Activated CD4-positive, alpha-beta T cell treated with anti-CD3 and anti-CD28 coated beads for 24 hours (primary cell): ENCODE measurements at places on chromosomes 11 and 22.

DNA sequence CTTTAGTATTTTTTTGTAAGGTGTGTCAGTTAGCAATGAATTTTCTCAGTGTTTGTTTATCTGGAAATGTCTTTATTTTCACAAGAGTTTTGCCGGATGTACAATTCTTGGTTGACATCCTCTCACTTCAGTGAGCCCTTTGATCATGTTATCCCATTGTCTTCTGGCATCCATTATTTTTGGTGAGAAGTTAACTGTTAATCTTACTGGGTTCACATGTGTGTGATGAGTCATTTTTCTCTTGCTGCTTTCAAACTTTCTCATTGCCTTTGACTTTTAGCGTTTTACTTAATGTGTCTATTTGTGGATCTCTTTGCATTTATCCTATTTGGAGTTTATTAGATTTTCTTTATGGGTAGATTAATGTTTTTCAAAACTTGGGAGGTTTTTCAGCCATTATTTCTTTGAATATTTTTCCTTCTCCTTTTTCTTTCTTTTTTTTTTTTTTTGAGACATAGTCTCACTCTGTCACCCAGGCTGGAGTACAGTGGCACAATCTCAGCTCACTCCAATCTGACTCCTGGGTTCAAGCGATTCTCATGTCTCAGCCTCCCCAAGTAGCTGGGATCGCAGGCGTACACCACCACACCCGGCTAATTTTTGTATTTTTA, 100.5 kb upstream of the RRM1 start:
- DNase-seq = no peak

GRCh38 chr11:110654456-110654855, 57.8 kb downstream of the ARHGAP20 start:
- no peak for DNase-seq

DNA sequence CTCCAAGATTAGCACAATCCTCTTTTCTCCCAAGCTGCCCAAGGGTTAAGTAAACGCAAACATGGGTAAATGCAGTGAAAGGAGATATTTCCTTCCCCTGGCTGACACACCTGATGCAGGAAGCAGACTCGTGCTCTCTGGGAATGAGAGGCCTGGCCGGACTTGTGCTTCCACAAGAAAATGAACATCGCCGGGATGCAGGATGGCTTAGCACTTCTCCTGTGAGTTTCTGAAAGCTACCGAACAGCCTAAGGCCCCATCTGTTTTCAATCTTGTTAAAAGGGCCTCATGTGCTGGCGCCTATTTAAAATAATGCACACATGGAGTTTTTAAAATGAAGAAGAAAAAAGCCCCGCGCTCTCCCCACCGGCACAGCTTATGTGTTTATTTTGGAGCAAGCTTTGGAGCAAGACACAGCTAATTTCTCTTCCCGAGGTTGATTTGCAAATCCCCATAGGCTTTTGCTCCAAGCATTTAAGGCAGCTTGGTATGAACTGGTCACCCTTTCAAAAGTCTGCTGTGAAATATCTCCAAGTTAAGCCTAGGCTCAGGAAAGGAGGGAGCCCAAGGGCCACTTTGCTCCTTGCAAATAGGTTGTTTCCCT, 100.9 kb downstream of the SYN3 start:
- no peak for DNase-seq

DNA sequence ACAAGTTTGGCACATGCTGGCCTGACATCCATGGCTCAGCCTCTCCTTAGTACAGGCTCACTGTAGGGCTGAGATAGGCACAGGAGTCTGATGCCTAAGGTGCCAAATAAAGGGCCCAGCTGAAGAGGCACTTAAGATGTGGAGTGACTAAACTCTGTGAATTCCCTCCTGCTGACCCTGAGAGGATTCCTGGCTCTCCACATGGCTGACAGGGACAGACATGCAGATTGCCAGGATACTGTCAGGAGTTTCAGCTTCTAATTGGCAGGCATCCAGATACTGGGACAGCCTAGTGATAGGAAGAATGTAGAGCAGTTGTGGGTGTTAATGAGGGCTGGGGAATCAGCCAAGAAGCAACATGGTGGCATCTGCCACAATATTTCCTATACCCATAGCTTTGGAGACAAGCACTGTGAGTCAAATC, 558.7 kb downstream of the INSC start:
- DNase-seq = no peak

- no peak for DNase-seq
Measured at GRCh38 chr11:79263001-79263400, 177.8 kb downstream of the TENM4 start.

GRCh38 chr11:34599406-34599945, 21.4 kb upstream of the EHF start:
- DNase-seq = no peak

DNA sequence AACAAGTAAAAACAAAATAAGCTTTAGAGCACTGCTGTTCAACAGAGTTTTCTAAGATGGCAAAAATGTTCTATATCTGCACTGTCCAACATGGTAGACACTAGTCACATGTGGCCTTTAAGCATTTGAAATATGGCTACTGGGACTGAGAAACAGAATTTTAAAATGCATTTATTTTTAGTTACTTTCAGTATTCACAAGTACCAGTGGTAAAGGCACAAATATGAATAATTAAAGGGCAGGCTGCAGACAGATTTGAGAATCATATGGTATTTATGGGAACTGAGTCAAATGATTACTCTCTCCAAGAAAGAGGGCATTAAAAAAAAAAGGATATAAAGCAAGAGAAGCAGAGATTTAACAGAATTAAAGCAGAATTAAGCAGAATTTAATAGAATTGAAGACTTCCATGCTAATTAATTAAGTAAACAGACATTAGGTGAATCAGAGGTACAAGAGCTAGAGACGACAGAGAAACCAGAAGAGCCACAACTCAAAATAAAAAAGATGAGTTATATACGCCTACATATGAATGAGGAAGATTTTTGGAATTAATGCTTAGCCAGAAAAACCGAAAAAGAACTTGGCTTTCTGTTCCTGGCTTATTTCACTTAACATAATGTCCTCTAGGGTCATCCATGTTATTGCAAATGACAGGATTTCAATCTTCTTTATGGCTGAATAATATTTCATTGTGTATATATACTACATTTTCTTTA, 160.4 kb downstream of the ATG16L2 start:
- DNase-seq = no peak

DNA sequence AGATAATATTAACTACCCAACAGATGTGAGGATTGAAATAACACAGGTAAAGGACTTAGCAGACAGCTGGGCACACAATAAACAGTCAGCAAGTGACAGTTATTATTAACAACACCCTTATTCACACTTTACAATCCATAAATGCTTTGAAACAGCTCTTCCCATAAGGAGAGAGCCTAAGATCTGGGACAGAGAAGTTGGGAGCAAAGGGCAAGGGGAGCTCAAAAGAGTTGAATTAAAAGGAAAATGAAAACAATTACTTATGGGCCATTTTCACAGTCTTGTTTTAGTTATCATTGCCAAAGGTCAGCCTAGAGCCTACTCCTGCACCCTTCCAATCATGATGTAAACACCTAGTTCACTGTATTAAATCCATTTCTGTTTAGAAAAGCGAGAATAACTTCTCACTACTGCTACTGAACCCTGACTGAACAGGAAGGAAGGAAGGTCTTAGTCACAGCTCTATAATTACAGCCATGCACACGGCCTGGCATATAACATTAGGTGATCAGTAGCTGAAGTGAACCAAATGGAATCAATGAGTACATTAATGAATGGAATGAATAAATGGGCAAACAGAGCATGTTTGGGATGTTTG, 111.3 kb downstream of the PLEKHA7 start:
- no peak for DNase-seq

DNA sequence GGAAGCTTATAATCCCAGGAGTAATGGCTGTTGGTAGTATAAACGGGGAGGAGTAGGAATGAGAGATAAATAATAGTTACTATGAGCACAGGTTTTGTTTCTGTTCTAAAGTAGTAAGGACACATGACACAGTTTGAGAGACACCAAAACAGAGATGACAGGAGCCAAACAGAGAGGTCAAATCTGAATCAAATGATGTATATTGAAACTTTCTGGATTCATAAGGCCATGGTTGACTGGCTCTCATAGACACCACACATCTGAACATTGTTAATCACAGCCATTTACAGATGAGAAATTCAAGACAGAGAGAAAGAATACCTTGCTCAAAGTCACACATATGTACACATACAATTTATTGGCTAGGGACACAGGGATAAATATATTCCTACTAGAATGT, 63.4 kb upstream of the UCP3 start:
- DNase-seq = no peak

DNA sequence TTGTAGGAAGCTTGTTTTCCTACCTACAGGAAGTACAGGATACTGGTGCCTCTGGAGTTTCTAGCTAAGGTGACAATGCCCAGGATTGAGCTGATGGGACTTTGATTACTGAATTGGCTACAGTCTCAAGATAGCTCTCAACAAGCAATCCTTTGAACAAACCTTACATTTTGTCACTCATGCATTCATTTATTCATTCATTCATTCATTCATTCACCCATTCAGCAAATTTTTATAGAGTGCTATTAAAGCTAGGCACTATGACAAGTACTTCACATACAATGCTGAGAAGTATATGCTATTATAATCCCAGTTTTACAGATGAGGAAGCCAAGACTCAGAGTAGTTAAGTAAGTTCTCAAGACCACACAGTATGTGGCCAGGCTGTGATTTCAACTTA, 103.1 kb upstream of the MTMR2 start:
- DNase-seq = no peak

DNA sequence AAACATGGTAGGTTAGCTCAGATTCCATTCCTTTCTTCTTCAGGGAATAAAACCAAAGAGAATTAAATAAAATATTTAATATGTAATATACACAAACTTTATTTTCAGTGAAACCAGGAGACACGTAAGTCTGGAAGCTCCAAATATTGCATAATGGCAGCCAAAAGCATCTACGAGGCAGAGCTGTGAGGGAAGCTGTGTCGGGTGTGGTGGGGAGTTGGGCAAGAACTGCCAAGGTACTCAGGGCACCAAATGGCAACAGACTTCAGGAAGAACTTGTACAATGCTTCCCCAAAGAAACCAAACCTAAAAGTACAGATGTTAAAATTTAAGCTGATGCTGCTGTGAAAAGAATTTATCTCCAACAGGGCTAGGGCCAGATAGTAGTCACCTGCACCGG, 47.5 kb upstream of the C11orf87 start:
- no peak for DNase-seq

GRCh38 chr11:114084414-114084813, 24.9 kb downstream of the ZBTB16 start:
- no peak for DNase-seq

- DNase-seq = no peak
Measured at GRCh38 chr11:17221968-17222367, 14.2 kb upstream of the PIK3C2A start.

DNA sequence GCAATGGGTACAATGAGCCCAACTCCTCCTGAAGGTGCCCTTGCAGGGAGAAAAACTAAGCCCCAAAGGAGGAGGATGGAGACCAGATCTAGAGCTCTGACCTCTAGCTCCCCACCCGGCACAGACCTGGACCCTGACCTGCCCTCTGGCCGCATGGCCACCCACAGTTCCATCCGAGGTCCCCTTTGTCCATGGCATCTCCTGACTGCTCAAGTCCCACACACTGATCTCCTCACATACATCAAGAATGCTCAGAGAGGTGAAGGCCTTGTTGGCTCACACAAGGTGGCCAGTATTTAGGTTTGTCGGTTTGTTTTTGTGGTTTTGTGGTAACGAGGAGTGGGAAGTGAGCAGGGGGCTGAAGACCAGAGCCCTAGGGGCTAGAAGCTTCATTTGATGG, 423.5 kb upstream of the B3GAT1 start:
- no peak for DNase-seq

DNA sequence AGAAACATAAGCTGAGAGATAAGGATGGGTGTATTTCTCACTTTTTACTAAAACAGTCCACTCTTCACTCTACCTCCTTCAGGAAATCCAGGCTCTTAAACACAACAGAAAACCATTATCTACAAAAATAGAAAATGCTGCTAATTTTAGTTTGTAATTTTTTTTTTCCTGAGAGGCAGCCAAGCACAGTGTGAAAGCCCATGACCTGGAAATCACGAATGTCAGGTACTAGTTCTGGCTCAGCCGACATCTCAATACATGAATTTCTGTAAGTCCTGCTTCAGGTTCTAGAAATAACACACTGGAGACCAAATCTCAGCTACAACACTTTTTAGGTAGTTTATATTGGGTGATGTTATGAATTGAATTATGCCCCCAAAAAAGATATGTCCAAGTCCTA, 308.9 kb downstream of the KCNA4 start:
- no peak for DNase-seq

DNA sequence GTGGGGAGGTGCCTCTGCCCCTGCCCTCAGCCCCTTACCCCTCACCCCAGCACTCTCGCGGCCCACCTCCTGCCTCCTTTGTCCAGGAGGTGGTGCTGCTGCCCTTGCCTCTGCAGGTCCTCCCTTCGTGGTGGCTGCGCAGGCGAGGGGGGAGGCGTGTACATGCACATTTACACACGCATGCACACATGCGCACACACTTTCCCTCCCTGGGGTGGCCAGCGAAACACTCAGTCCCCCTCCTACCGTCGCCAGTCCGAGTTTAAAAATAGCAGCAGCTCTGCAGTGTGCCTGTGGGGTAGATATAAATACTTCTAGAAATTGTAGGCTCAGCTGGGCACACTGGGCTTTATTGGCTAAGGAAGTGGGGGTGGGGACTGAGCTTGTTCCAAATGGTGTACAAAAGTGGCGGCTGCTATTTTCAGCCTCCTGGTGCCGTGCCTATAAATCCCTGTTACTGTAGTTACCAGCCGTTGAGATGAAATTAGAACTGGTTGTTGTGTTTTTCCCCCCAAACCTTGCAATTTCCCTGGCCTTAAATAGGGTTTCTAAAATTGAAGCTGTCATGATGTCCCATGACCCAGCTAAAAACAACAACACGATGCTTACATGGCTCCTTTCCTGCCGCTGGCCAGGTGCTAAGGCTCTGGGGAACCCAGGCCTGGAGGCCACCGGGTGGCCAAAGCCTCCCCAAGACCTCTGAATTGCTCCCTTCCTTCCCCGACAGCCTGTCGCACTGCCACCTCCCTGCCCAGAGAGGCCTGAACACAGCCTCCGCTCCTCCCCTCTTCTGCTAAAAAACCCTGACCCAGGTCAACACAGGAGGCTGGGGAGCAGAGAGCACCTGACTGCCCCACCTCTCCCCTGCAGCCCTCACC, 12.4 kb downstream of the PICK1 start:
- DNase-seq = no peak

DNA sequence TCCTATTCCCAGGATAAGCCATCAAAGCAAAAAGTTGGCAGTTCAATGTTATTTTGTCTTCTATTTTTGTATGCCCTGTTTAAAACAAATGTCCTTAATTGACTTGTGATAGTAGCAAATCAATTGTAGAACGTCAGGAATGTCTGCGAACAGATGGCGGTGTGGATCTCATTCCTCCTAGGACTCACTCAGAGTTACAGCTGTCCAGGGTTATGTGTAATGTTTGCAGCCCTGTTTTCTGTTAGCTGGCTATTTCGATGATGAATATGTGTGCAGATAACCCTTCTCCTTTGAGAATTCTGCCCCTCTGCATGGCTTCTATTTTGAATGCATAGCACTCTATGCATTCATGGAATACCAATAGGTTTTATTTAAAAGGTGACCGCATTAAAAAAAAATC, 1248.0 kb upstream of the CNTN5 start:
- DNase-seq = no peak
